ENCODE measurements at places on chromosomes 7 and 10.

DNA sequence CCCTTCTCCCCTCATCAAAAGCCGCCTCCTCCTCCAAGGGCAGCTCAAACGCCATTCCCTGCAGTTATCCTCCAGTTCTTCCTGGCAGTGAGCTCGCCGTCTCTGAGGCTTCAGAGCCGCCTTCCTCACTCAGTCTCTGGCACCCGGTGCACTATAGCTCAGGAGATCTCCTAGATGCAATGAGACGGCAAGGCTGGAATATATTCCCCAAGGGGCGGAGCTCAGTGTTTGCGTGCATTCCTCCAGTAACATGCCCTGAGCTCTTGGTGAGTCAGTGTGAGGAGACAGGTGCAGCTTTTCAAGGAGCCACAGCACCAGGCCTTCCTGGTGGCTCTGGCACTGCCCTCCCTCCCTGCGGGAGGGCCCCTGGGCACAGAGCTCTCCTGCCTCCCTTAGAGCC lies 512.6 kb upstream of the FOXK1 start:
- peaks cover 7% of the 10 kb centered on the region for H3K4me1 ChIP-seq
- H3K27me3 ChIP-seq, result no peaks in the 10 kb centered on the region
- no peaks in the 10 kb centered on the region for H3K36me3 ChIP-seq
- H3K27ac ChIP-seq, result no peak overlapping the region

DNA sequence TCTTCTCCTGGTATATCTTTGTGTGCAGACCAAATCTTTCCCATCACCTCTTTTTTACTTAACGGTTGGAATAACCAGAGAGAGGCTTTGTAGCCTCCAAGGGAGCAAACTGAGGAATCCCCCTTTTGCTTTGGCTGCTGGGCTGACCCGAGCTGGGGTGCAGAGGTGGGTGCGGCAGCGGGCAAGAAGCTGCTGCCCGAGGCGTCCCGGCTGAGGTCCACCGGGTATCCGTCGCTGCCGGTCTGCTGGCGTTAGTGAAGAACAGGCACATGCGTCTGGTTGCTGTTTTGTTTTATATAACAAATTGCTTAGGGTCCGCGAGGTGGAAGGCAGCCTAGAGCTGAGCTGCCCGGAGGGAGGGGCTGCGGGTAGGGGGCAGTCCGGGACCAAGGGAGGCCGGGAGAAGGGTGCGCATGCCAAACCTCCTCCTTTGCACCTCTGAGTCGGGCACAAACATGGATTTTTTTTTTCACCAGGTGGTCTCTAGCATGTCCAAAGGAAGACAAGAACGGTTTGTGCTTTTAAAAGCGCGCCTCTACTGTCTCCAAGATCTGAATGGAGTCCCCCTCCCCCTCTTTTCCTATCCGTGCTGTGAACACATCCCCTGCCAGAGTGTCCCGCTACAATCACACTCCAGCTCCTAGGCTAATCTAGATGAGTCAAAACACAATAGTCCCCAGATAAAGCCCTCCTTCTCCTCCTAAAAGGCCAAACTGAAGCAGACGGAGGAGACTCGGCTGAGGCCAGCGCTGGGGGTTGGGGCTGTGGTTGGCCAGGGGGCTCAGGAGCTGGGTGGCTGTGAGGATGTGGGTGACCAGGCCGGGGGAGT lies 6.8 kb upstream of the GATA3 start:
- H3K27me3 ChIP-seq, result peaks cover 100% of the 10 kb centered on the region
- H3K4me1 ChIP-seq, result peaks cover 66% of the 10 kb centered on the region
- H3K27ac ChIP-seq, result no peak overlapping the region
- peak overlapping the region; percentile 30 for H3K4me3 ChIP-seq
- DNase-seq, result peak; percentile 81

DNA sequence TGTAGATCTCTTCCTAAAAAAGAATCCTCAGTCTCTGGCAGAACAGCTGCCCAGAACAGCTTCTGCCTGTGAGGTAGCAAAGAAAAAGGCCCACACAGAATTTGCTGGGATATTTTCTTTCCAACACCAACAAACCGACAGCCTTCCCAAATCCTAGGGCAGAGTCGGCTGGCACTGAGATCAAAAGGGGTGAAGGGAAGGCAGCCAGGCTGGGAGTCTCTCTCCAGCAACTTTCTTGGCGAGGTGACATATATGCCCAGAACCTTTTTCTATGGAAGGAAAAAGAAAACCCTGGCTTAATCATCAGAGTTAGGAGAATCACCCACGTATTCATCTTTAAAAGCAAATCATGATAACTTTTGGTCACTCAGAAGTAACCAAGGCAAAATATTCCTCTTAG lies 279.6 kb downstream of the DNAJB6 start:
- H3K27me3 ChIP-seq, result peaks cover 23% of the 10 kb centered on the region
- no peaks in the 10 kb centered on the region for H3K36me3 ChIP-seq
- no peaks in the 10 kb centered on the region for H3K4me1 ChIP-seq
- H3K4me3 ChIP-seq, result no peak overlapping the region

- H3K4me3 ChIP-seq, result no peak overlapping the region
- DNase-seq, result no peak
- no peaks in the 10 kb centered on the region for H3K27me3 ChIP-seq
- H3K36me3 ChIP-seq, result no peaks in the 10 kb centered on the region
- no peaks in the 10 kb centered on the region for H3K4me1 ChIP-seq
- H3K27ac ChIP-seq, result no peak overlapping the region
These were observed 94.5 kb downstream of the MAD1L1 start for GRCh38 chr7:2138146-2138765.

- H3K36me3 ChIP-seq, result no peaks in the 10 kb centered on the region
- no peak overlapping the region for H3K4me3 ChIP-seq
- DNase-seq, result no peak
- H3K27me3 ChIP-seq, result no peaks in the 10 kb centered on the region
- H3K27ac ChIP-seq, result no peak overlapping the region
These were observed 37.5 kb downstream of the PRLHR start for GRCh38 chr10:118557946-118558345.

- peaks cover 2% of the 10 kb centered on the region for H3K36me3 ChIP-seq
- no peaks in the 10 kb centered on the region for H3K27me3 ChIP-seq
- no peak for DNase-seq
- no peak overlapping the region for H3K4me3 ChIP-seq
These were observed 543.8 kb downstream of the PTPRN2 start for GRCh38 chr7:158043551-158044481.

- H3K27ac ChIP-seq, result no peak overlapping the region
- no peaks in the 10 kb centered on the region for H3K4me1 ChIP-seq
- H3K36me3 ChIP-seq, result peaks cover 41% of the 10 kb centered on the region
- no peaks in the 10 kb centered on the region for H3K27me3 ChIP-seq
- H3K4me3 ChIP-seq, result peak overlapping the region; percentile 4
- DNase-seq, result no peak
These were observed 20.6 kb downstream of the FAM200A start for GRCh38 chr7:99531354-99531765.

GRCh38 chr10:16993186-16993585 lies 136.4 kb downstream of the CUBN start:
- no peaks in the 10 kb centered on the region for H3K36me3 ChIP-seq
- no peak overlapping the region for H3K4me3 ChIP-seq
- no peaks in the 10 kb centered on the region for H3K27me3 ChIP-seq
- no peak for DNase-seq
- H3K27ac ChIP-seq, result no peak overlapping the region

Measured in neural progenitor cell (in vitro differentiated cells).